ENCODE measurements at places on chromosomes 3 and 15.

DNA sequence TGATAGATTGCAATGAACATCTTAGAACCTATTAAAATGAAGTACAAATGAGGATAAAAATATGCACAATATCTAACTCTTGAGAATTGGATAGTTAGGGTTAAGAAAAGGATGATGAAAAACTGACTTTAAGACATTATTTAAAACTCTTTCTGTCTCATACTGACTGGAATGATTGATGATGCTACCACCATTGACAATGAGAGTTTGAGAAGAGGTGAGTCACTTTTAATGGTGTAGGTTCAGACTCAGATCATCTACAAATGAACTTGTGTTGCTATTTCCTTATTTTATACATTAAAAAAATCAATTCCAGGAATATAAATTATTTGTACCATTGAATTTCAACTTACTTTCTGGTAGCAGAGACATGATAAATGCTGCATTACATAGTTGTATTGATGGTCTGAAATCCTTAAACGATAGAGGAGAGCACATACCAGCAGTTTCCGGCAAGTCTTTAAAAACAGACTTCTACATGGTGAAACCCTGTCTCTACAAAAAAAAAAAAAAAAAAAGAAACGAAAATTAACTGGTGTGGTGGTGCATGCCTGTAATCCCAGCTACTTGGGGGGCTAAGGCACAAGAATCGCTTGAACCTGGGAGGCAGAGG is 409.0 kb downstream of the OTOL1 start:
- no peak for DNase-seq

DNA sequence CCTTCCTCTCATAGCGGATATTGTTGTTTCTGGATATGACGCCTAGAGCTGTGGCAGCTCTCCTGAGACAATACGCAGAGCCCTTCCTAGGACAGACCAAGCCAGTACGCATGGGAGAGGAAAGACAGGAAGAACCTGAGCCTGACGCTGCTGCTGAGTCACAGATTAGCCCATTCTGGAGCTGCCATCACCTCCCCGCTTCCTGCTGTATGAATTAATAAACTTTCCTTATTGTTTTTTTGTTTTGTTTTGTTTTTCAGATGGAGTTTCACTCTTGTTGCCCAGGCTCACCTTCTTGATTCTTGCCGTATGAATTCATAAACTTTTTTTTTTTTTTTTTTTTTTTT is 67.0 kb downstream of the PPCDC start:
- no peak for DNase-seq

DNA sequence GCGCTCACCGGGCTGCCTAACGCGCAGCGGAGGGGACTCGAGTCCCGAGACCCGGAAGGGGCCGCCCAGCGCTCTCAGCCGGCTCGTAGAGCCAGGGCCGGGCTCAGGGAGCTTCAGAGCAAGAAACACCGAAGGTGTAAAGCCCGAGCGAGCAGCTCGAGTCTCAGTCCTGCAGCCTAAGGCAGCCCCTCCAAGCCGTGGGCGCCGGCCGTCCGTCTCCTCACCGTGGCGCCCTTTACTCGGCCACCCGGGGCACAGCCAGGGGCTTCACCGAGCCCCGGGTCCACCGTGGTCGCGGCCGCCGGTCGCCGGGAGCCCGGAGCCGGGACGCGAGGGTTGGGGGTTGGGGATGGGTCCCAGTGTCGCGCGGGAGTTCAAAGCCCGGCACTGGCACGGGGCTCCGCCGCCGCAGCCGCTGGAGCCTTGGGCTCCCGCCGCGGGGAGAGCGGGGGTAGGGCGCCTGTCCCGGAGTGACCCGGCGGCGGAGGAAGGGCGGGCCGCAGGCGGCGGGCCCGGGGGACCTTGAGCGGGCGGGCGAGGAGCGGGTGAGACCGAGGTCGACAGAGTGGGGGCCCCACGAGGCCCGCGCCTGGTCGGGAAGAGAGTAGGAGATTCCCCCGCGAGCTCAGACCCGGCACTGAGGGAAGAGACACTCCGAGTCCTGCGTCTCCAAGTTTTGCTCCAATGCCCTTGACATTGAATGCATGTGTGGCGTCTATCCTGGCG is 26.9 kb upstream of the THRB start:
- DNase-seq: peak; percentile 15

- no peak for DNase-seq
These were observed 82.6 kb upstream of the TLE3 start for GRCh38 chr15:70180186-70180875.
